HFFc6 (cell line): ENCODE measurements at places on chromosomes 1 and 21. TPM values are rescaled to one million over a fixed set of nuclear protein-coding genes. Genes with fewer than 3 reads are reported as not detected.

GRCh38 chr21:33938381-33938780 is 22.8 kb upstream of the ATP5PO start:
- H3K4me3 ChIP-seq: no peak overlapping the region
- no peak for DNase-seq
- no peaks in the 10 kb centered on the region for H3K36me3 ChIP-seq
- H3K4me1 ChIP-seq: peaks cover 15% of the 10 kb centered on the region
- H3K27ac ChIP-seq: no peak overlapping the region

DNA sequence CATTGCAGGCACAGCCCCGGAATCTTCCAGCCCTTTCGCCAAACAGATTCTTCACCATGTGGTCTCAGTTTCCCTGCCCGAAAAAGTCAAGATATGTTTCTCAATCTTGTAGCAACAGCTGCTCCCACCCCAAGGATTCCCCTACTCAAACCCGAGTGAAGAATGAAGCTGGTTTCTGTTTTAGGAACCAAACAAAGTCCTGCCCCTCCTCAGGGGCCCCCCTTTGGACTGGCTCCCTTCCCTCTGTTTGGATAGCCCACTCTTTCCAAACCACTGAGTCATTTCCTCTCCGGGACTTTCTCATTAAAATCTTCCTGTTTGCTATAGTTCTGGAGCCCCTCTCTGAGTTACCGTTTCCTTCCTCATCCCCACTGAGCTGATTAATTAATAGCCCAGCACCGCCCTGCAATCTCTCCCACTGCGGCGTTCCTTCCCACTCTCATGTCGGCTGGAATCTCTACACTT is 100.9 kb downstream of the TSEN15 start:
- peak overlapping the region; percentile 87 for H3K4me3 ChIP-seq
- DNase-seq: no peak
- H3K27ac ChIP-seq: peak overlapping the region; percentile 86
- H3K27me3 ChIP-seq: no peaks in the 10 kb centered on the region; the same call in 1 of the 2 replicates
- H3K4me1 ChIP-seq: peaks cover 62% of the 10 kb centered on the region
- H3K36me3 ChIP-seq: no peaks in the 10 kb centered on the region

DNA sequence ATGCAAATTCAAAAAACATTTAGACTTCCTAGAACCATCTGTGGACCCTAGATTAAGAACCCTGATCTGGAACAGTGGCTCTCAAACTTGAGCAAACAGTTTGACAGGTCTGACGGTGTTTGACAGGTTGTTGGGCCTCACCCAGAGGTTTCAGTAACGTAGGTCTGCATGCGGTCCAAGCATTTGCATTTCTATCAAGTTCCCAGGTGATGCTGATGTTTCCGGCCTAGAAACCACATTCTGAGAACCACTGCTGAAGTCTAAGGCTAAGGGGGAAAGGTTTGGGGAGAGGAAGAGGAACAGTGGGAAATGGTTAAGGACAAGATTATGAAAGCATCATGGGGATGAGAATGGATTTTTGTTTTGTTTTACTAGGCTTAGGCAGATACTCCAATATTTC is 48.6 kb downstream of the MDM4 start:
- peaks cover 2% of the 10 kb centered on the region; the same call in 1 of the 2 replicates for H3K36me3 ChIP-seq
- no peaks in the 10 kb centered on the region for H3K27me3 ChIP-seq
- peak overlapping the region; percentile 2; the same call in 1 of the 2 replicates for H3K27ac ChIP-seq
- no peak for DNase-seq
- H3K4me3 ChIP-seq: no peak overlapping the region

DNA sequence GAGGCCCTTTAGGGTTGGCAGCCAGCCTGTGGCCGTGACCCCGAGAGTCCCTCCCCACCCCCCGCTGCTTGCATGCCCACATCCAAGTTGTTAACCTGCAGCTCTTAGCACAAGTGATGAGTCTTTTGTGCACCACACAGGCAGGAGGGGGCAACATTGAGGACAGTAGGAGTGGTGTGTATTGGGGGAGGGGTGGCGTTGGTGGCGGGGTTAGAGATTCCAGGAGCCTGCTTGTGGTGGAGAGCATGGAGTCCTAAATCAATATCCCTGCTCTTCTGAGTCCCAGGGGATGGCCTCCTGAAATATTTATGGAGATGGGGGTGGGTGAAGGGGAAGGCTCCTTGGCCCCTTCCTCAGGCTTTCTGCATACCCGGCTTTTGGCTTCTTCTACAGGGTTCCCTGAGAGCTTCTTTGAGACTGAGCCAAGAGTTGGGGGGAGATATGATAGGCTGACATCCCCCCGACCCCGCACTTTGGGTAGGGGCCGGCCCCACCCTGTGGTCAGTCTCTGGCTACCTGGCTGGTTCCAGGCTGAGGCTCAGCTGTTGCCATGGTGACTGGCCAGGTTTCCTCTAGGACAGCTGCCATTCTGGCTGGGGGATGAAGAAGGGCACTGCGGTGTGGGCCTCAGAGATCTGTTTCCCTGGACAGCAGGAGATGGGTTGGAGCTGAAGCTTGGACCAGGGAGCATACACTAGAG is 5.0 kb downstream of the CHRNB2 start:
- no peak overlapping the region for H3K27ac ChIP-seq
- peaks cover 12% of the 10 kb centered on the region for H3K4me1 ChIP-seq
- DNase-seq: no peak
- H3K4me3 ChIP-seq: no peak overlapping the region
- H3K27me3 ChIP-seq: peaks cover 35% of the 10 kb centered on the region
- H3K36me3 ChIP-seq: no peaks in the 10 kb centered on the region

GRCh38 chr1:194968916-194969315 is 1639.3 kb downstream of the KCNT2 start:
- no peak overlapping the region for H3K27ac ChIP-seq
- no peak for DNase-seq
- H3K4me1 ChIP-seq: no peaks in the 10 kb centered on the region
- H3K27me3 ChIP-seq: no peaks in the 10 kb centered on the region
- H3K36me3 ChIP-seq: no peaks in the 10 kb centered on the region

- DNase-seq: no peak
- no peaks in the 10 kb centered on the region for H3K4me1 ChIP-seq
- no peak overlapping the region for H3K4me3 ChIP-seq
- no peak overlapping the region for H3K27ac ChIP-seq
Measured at GRCh38 chr1:88221411-88221810, 462.7 kb upstream of the PKN2 start.

DNA sequence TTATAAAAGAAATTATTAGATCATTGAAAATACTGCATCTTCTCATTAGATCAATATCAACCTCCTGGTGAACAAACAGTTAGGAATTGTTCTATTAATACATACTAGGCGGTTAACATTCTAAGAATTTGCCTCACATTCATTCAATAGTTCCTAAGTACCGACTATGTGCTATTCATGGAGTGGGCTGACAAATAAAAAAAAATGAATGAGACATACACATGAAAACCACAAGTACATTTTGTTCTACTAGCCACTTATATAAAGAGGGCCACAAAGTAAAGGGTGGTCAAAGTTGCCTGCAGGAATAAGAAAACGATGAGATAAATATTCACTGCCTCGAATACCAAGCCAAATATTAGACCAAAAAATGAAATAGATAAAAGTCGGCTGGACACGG is 294.4 kb downstream of the SDCCAG8 start:
- peak overlapping the region; percentile 77 for H3K27ac ChIP-seq
- H3K27me3 ChIP-seq: no peaks in the 10 kb centered on the region
- H3K36me3 ChIP-seq: peaks cover 22% of the 10 kb centered on the region
- peaks cover 33% of the 10 kb centered on the region for H3K4me1 ChIP-seq
- peak; percentile 58 for DNase-seq

GRCh38 chr1:29900712-29901111 is 664.4 kb downstream of the PTPRU start:
- no peaks in the 10 kb centered on the region for H3K4me1 ChIP-seq
- DNase-seq: no peak
- no peaks in the 10 kb centered on the region for H3K36me3 ChIP-seq
- no peak overlapping the region for H3K27ac ChIP-seq

DNA sequence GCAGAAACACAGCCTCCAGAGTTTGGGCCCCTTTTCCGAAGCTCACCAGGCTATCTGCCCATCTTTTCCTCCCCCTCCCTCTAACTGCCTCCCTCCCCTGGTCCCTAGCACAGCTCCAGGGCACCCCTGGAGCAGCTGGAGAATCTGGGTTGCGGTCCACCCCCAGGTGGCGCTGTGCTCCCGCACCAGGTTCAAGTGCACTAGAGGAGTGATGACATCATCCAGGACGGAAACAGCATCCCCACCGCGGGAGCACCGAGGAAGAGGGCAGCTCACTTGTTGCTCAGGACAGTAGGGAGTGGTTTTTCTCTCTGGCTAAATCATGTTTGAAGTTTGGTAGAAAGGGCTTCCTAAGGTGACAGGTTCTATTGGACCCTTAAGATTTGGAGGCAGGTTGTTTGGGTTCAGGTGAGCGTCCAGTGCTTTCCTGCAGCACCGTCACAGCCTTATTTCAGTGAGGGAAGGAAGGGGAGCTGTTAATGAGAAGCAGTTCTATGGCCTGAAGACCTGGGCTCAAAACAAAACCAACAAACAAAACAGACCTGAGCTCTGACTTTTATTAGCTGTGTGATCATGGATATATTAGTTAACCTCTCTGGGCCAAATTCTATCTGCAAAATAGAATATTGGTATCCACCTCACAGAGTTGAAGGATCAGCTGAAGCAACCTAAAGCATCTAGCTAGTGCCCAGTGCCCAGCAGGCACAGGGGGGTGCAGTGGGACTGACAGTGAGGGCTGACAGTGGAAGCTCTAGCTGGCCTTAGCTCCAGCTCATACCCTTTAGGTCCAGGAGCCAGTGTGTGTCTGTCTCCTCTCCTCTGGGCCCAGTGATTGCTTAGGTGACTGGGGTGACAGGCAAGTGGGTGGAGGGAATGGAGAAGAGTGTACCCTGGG is 7.5 kb downstream of the SHISA4 start:
- H3K27me3 ChIP-seq: peaks cover 6% of the 10 kb centered on the region
- H3K36me3 ChIP-seq: peaks cover 20% of the 10 kb centered on the region
- DNase-seq: peak; percentile 85
- H3K4me1 ChIP-seq: peaks cover 65% of the 10 kb centered on the region
- peak overlapping the region; percentile 18 for H3K4me3 ChIP-seq

- H3K27ac ChIP-seq: no peak overlapping the region
- no peaks in the 10 kb centered on the region for H3K4me1 ChIP-seq
- H3K4me3 ChIP-seq: no peak overlapping the region
- no peaks in the 10 kb centered on the region for H3K36me3 ChIP-seq
- no peak for DNase-seq
Measured at GRCh38 chr1:230335861-230336522, 90.1 kb downstream of the PGBD5 start.

DNA sequence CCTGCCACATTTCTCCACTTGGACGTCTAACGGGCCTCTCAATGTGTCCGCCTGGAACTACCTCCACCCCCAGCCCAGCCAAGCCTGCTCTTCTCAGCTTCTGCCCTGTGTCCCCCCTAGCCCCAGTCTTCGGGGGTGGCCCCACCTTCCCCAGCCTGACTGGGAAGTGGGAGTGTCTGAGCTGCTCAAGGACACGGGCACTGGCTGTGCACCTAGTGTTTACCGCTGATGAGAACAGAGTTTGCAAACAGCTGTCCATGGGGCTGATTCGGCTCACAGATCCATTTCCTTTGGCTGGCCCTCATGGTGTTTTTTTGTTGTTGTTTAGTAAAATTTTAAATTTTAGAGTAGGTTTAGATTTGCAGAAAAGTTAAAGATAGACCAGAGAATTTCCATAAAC is 121.1 kb downstream of the PTPRU start:
- no peak for DNase-seq
- H3K27me3 ChIP-seq: peaks cover 28% of the 10 kb centered on the region
- H3K4me1 ChIP-seq: peaks cover 6% of the 10 kb centered on the region
- H3K27ac ChIP-seq: no peak overlapping the region
- H3K36me3 ChIP-seq: no peaks in the 10 kb centered on the region

DNA sequence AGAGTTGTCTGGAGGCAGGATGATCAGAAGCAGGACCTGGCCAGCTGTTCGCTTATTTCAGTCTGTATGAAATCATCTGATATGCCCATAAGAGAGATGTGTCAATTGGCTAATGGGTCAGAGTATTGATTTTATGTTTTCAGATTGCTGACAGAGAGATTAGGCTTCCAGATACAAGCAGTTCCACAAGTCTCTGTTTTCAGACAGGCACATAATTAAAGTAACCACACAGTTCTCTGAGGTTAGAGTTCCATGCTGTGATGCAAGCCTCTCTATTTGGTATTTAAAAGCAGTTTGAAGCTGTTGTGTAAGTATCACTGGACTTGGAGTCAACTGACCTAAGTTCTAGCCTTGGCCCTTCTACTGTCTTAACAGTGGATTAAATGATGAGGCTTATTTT is 50.1 kb downstream of the ATF6 start:
- H3K27ac ChIP-seq: no peak overlapping the region
- peaks cover 14% of the 10 kb centered on the region for H3K36me3 ChIP-seq
- peaks cover 12% of the 10 kb centered on the region for H3K4me1 ChIP-seq
- no peak overlapping the region for H3K4me3 ChIP-seq
- DNase-seq: peak; percentile 12

DNA sequence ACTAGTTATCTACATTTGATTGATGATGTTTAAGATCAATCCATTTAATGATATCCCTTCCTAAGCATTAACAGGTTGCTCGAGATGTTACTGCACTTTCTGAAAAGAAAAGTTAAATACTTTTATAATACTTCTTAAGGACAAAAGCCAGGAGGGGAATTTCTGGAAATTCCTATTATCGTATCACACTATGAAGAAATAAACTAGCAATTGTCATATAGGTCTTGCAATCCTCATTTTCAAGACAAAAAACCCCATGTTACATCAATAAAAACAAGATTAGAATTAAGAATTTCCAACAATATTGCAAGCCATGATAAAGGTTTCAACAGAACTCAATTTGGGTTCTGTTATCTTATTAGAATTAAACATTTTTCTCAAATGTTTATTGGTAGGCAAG is 47.2 kb downstream of the HNRNPR start:
- no peak overlapping the region for H3K4me3 ChIP-seq
- DNase-seq: no peak
- H3K27me3 ChIP-seq: no peaks in the 10 kb centered on the region; the same call in 1 of the 2 replicates
- peaks cover 13% of the 10 kb centered on the region for H3K4me1 ChIP-seq
- H3K36me3 ChIP-seq: peaks cover 21% of the 10 kb centered on the region

- H3K27me3 ChIP-seq: no peaks in the 10 kb centered on the region; the same call in 1 of the 2 replicates
- no peaks in the 10 kb centered on the region for H3K36me3 ChIP-seq
Measured at GRCh38 chr21:29265690-29266479, 32.8 kb upstream of the BACH1 start.

The DPT gene
- not detected in 3 replicates for total RNA-seq

The STIL gene
- total RNA-seq: 7.4 to 14.3 TPM (median 12.5 TPM) in 3 replicates

The TNFAIP8L2 gene
- not detected in 3 replicates for total RNA-seq

The CFAP141 gene
- not detected in 3 replicates for total RNA-seq

The SPATA21 gene
- 0.07 TPM in 1 of 3 replicates, not detected in the others for total RNA-seq
